ENCODE measurements at places on chromosomes 4 and X.
A peak's percentile ranks its signal among the peaks of the same experiment; 100 is the strongest.

- peak; percentile 91 for DNase-seq
These were observed 21.9 kb upstream of the SPON2 start for GRCh38 chr4:1194010-1194900.

DNA sequence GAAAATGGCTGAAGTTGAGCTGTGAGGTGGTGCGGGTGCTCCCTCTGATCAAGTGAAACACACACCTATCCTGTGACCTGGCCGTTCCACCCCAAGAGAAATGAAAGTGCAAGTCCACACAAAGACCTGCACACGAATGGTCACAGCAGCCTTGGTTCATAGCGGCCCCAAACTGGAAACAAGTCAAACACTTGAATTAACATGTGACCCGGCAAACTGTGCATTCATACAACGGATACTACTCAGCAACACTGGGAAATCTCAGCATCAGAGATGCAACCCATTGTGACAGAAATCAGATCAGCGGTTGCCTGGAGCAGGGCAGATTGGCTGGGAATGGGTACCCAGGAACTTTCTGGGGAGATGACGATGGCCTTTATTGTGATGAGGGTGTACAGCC, 7.6 kb downstream of the G6PD start:
- no peak for DNase-seq

GRCh38 chrX:111641969-111642368, 39.0 kb upstream of the ALG13 start:
- DNase-seq: no peak

GRCh38 chrX:136999024-136999423, 34.8 kb downstream of the GPR101 start:
- DNase-seq: no peak

DNA sequence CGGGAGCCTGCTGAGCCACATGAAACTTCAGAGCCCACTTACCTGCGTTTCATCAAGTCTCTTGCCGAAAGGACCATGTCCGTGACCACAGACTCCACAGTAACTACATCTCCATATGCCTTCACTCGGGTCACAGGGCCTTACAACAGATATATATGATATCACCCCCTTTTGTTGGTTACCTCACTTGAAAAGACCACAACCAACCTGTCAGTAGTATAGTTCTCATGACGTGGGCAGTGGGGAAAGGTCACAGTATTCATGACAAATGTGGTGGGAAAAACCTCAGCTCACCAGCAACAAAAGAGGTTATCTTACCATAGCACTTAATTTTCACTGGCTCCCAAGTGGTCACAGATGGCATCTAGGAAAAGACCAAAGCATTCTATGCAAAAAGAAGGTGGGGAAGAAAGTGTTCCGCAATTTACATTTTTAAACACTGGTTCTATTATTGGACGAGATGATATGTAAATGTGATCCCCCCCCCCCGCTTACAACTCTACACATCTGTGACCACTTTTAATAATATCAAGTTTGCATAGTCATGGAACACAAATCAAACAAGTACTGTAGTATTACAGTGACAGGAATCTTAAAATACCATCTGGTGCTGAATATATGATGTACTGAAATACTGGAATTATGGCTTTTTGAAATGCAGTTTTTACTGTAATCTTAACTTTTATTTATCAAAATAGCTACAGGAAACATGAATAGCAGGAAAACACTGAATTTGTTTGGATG, 129.9 kb downstream of the TET2 start:
- no peak for DNase-seq

DNA sequence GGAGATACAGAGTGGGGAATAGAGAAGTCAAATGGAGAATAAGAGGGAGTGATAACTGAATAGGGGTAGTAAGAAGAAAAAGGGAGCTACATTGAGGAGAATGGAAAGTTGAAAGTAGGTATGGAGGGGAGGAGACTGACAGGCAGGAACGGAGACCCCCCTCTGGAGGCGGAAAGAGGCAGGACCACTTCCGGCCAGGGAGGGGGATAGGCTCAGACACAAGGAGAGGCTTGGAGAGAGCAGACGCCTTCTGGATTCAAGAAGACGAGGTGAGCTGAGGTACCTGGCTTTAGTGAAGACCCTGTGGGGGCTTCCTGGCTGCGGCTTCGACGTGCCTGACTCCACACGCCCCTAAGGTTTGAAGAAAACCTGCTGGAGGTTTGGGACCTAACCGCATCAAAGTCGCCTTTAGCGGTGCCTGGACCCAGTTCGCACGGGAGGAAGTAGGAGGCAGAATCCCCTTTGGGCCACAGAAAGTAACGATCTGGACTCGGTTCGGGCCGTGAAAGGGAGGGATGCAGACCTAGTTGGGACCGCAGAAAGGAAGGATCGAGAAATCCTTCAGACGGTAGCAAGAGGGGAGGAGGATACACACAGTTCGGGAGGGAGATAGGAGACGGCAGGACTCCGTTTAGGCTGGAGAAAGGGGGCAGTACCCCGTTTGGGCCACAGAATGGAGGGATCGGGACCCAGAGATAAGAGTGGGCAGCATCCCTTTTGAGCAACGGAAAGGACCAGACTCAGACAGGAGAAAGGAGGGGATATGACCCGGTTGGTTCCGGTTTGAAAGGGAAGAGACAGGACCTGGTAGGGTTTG, at the start of gene TRO:
Gene TRO (plus strand): TSS at position 215 of the 817 bp plus-strand sequence. CDS start 1,423 bp downstream, outside the sequence.
- peak; percentile 66 for DNase-seq

DNA sequence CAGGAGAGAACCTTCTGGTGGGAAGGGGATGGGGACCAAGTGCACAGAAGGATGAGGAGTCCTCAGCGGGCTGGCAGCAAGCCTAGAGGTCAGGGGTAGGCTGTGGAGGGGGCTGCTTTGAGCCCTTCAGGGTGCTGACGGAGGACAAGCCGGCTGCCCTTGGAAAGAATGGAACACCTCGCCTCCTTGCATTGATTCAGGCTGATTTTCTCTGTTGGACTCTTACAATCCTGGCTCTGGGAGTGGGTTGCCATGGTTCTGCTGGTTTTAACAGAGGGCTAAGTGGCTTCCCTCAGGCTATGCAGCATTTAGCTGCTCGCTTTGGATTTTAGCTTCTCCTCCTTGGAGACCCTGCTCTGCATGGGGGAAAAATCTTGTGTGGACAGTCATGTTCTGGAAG, 49.4 kb upstream of the CHRNA9 start:
- DNase-seq: no peak

DNA sequence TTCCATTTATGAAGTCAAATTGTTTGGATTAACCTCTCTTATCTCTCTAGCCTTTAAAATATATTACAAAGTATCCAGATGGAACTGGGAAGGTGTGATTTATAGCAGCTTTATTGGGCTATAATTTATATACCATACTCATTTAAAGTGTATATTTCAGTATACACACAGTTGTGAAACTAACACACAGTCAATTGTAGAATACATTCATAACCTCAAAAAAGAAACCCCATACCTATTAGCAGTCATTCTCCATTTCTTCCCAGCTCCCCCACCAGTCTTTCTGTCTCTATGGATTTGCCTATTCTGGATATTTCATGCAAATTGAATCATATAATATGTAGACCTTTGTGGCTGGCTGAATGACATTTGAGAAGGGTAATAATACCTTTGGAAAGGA, 7.6 kb upstream of the NAP1L5 start:
- DNase-seq: no peak

All from lung (tissue), 17 donors.